ENCODE measurements at places on chromosomes 7 and 10.

DNA sequence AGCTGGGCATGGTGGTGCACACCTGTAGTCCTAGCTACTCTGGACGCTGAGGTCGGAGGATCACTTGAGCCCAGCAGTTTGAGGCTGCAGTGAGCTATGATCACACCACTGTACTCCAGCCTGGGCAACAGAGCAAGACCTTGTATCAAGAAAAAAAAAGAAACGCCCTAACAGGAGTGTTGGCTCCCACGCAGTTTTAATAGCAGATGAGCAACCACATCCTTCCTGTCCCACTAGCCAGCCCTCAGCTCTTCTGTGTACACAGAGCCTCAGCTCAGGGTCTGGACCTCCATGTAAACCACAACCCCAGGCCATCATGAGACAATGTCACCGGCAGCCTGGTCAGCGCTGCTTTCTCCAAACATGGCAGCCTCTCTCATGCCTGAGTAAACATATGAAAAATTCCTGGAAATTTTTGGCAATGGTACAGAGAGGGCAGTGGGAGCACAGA lies 108.2 kb downstream of the PIP4K2A start:
- DNase-seq, result peak; percentile 24

GRCh38 chr10:24900888-24901685 lies 51.3 kb downstream of the PRTFDC1 start:
- DNase-seq, result no peak

GRCh38 chr7:131826960-131827359 lies 270.5 kb upstream of the PODXL start:
- no peak for DNase-seq

GRCh38 chr7:143000648-143001047 lies 26.3 kb downstream of the OR9A2 start:
- DNase-seq, result no peak

- no peak for DNase-seq
These were observed 481.2 kb downstream of the KCNMA1 start for GRCh38 chr10:77156406-77156879.

DNA sequence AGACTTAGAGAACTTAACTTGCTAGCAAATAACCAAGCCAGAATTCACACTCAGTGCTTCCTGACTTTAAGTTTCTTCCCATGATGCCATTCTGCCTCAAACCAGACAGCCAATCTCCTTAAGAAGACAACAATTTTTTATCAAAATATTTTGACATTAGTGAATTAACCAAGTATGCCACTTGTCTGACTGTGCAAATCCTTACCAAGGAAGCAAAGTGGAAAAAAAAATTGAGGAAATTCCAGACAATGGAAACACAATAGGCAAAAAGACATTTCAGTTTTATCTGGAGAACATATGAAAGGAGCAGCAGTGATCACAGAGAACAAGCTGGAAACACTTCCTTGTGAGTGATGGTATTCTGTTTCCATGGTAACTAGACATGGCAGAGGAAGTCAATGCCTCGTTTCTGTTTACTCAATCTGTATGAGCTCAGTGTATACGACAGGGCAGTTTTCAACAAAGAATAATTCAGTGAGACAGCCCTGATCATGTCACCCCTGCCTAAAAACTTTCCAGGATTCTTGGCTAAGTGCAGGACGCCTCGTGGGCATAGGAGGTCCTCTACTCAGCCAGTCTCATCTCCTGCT lies 114.2 kb downstream of the DYNC1I1 start:
- no peak for DNase-seq

GRCh38 chr10:114167985-114168384 lies 6.0 kb downstream of the CCDC186 start:
- DNase-seq, result no peak

GRCh38 chr7:137454246-137454724 lies 110.8 kb upstream of the PTN start:
- no peak for DNase-seq

Measured in stimulated activated CD8-positive, alpha-beta memory T cell treated with anti-CD3 and anti-CD28 coated beads, Interleukin-4, amount 100 ng/mL, for 4 hours (primary cell).